ENCODE measurements at places on chromosomes 12 and 14.

- no peak for DNase-seq
These were observed 317.0 kb upstream of the TMPO start for GRCh38 chr12:98198261-98198982.

- DNase-seq: no peak
These were observed 132.3 kb upstream of the PWP1 start for GRCh38 chr12:107553211-107553765.

DNA sequence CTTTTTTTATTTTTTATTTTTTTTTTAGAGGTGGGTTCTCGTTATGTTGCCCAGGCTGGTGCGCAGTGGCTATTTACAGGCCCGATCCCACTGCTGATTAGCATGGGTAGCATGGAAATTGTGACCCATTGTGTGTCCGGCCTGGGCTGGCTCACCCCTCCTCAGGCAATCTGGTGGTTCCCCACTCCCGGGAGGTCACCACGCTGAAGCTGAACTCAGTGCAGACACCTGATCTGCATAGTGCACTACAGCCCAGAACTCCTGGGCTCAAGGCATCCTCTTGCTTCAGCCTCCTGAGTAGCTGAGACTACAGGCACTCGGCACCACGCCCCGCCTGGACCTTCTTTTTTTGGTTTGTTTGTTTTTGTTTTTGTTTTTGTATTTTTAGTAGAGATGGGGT, 5.5 kb upstream of the CD4 start:
- no peak for DNase-seq

DNA sequence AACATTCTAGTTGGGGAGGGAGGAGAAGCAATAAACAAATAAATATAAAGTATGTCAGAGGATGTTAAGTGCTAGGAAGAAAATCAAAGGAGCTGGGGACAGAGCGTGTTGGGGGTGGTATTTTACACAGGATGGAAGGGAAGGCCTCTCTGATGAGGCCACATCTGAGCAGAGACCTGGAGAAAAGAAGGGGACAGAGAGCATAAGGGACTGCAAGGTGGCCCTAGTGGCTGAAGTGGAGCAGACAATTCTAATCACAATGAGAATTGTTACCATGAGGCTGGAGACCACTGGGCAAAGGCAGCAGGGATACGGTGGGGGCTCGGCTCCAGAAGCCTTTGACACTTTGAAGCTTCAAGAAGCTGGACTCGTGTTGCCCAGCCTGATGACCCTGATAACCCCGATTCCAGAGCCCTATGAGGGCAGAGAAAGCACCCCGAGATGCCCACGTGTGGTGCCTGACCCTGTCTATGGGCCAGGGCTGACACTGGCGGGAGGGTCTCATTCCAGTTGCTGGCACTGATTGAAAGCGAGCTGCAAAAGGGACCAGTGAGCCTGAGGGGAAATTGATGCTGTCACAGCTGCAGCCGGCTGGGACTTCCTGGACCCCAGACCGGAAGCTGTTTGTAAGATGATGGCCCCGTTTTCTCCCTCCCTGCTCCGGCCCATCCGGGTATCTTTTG, 169.1 kb downstream of the RBM19 start:
- no peak for DNase-seq

DNA sequence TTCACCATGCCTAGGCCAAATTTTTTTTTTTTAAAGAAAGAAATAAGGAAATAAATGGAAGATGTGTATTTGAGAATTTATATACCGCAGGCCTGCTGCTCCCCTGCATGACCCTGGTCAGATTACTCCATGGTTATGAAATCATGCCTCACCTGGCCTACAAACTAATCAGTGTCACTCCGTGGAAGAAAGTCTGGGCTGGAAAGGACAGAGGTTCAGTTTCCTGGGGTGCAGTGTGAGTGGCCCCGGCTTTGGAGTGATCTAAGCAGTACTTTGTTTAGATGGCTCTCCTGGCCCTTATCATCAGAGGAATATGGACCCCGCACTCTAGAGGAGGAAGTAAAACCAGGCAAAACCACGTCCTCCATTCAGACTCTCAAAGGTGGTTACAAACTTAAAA, 9.6 kb downstream of the APOBEC1 start:
- no peak for DNase-seq

DNA sequence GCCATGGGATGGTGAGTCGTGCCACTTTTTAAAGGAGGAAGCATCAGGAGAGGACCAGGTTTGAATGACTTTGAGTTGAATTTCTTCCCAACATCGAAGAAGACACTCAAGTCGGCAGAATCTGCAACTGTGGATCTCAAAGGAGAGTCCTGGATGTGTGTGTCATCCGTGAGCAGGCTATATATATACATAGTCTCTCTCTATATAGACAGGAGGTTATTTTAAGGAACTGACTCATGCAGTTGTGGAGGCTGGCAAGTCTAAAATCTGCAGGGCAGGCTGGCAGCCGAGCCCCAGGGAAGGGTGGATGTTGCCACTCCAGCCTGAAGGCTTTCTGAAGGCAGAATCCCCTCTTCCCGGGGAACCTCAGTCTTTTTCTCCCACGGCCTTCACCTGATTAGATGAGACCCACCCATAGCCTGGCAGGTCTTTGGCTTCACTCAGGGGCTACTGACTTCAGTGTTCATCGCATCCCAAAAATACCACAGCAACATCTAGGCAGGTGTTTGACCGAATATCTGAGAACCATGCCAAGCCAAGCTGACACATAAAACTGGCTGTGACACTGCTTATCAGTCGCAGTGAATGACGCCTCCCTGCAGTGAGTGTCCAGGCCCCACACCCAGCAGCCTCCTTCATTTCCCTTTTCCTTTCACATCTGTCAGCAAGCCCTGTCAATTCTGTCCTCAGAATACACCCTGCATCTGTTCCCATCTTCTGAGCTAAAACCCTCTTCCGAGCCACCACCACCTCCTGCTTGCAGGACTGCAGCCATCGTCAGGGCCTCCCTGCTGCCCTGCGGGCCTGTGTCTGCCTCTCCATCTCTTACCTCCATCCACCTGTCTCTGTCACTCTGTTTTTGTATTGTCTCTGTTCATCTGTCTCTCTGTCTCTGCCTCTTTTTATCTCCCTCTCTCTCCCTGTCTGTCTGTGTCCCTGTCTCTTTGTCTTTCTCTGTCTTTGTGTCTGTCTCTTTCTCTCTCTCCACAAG, 54.0 kb downstream of the ZNF664 start:
- DNase-seq: no peak

DNA sequence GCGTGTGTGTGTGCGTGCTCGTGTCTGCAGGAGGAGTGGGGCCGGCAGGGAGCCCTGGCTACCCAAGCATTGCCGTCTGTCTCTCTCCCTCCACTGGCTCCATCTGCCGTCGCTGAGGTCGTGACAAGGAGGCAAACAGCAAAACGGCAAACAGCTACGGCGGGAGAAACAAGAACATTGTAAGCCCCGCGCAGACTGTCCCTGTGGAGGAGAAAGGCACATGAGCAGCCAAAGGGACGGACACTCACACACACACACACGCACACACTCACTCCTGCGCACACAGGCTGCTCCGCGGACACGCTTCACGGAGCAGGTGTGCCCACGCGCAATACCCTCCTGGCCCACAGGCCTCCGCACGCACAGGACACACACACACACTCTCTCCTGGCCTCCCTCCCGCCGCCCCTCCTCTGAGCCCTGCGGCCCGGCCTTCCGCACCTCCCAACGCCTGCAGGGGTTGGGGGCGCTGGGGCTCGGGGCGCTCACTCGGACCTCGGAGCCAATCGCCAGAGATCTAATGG, 905 bp downstream of the CISTR start:
- DNase-seq: no peak

GRCh38 chr14:100711493-100711892, 15.2 kb upstream of the DLK1 start:
- DNase-seq: no peak

- DNase-seq: no peak
These were observed 34.9 kb downstream of the ETV6 start for GRCh38 chr12:11684393-11684792.

GRCh38 chr12:105935106-105935505, 203.6 kb downstream of the NUAK1 start:
- no peak for DNase-seq

- no peak for DNase-seq
These were observed 80.7 kb downstream of the PRMT8 start for GRCh38 chr12:3571724-3572123.

- no peak for DNase-seq
These were observed 123.3 kb downstream of the KCNA5 start for GRCh38 chr12:5166976-5167375.

GRCh38 chr12:107593713-107594381, 91.8 kb upstream of the PWP1 start:
- no peak for DNase-seq

- DNase-seq: no peak
These were observed 158.9 kb upstream of the PLEKHA5 start for GRCh38 chr12:18970603-18971002.

GRCh38 chr12:49051373-49051764, 9.2 kb downstream of the KMT2D start:
- DNase-seq: no peak

GRCh38 chr12:102171951-102172350, 25.7 kb downstream of the PMCH start:
- DNase-seq: no peak

- DNase-seq: no peak
These were observed 444.4 kb downstream of the NRXN3 start for GRCh38 chr14:78614593-78614992.

DNA sequence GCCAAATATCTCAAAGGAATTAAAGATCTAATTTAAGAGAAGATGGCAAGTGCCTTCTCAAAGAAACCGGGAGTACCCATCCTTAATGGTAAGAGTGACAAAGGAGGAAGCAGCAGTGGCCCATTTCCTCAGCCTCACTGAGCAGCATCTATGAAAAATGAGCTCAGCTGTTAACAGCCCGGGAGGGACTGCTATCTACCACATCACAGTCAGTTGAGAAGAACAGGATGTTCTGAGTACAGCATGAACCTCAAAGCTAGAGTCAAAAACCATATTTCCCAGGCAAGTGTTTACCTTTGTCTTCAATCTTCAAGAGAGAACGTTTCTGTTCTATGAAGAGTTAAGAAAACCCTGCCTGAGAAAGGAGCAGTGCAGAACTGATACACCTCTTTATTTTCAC, 115.0 kb downstream of the BTG1 start:
- no peak for DNase-seq

GRCh38 chr12:42957561-42958290, 368.2 kb upstream of the PRICKLE1 start:
- no peak for DNase-seq

GRCh38 chr12:96070670-96071279, 35.4 kb upstream of the LTA4H start:
- no peak for DNase-seq

DNA sequence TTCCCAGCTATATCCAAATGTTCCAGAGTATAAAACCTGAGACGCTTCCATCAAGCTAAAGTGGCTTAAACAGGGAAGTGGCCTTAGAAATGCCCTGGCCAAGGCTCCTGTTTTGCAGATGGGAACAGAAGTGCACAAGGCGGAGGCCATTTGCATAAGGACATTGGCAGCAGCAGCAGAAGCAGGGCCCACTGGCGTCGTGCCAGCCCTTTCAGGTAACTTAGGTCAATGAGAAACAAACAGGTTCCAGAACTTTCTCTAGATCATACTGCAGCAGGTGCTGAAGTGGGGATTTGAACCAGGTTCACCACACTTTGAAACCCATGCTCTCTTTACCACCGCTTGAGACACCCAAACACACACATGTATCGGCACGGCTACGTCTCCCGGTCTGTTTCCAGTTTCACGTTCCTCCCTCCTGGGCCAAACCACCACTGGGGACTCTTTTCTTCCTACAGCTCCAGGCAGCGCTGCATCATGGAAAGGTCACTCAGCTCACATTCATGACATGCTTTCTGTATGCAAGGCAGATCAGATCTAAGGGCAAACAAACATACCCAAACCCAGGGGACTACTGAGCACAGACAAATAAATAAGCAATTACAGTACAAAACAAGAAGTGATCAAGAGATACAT, 46.0 kb upstream of the PLEKHG6 start:
- no peak for DNase-seq

GRCh38 chr14:105015905-105016304, 5.0 kb downstream of the CDCA4 start:
- no peak for DNase-seq

DNA sequence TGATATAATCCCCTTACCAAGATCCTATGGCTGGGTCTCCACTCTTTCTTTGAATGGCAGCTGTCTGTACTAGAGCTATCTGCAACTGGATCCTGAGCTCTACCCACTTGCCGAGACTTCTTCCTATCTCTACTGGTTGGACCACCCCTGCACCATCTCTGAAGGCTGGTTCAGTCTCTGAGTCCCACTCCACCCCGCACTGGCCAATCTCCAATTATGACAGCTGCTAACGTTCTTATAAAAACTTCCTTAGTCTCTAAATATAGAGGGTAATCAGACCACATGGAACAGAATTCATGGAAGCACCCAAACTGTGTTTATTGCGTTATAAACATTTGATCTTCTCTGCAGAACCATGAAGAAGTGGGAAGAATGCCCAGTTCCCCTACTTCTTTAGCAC, 186.6 kb upstream of the EEA1 start:
- no peak for DNase-seq

GRCh38 chr12:62631471-62632410, 165.1 kb downstream of the MON2 start:
- no peak for DNase-seq

DNA sequence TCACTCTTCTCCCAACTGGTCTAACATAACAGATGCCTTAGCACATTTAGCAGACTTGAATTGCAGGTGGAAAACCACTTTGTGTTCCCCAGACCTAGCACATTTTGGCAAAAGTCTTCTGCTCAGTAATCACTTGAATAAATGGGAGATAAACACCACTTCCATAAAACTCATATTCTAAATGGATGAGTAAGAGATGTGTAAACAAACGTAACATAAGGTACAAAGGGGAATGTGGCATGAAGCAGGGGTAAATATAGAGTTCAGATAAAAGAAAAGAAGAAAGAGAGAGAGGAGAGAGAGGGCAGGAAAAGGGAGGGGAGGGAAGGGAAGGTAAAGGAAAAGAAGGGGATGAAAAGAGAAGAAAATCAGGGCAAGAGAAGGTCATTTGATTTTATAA, 17.0 kb upstream of the KERA start:
- no peak for DNase-seq

DNA sequence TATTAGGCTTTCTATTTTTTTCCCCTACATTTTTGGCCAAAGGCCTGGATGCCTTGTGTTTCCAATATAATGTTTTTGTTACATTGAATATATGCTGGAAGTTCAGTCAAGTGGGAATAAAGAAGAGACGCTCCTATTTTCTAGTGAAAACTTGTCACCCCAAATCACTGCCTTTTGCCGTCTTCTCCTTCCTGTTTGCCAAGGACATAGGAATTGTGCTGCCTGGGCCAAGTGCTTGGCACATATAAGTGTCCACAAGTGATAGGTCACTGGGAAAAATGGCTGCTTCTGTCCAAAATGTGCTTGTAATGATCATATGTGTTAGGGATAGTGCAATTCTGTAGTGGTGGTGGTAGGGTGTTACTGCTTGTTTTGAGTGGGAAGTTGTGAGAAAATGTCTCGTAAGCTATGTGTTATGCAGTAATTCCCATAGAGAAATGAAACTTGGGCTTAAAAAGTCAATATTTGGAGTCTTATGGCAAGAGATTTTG, 11.6 kb upstream of the KCNJ8 start:
- DNase-seq: no peak

DNA sequence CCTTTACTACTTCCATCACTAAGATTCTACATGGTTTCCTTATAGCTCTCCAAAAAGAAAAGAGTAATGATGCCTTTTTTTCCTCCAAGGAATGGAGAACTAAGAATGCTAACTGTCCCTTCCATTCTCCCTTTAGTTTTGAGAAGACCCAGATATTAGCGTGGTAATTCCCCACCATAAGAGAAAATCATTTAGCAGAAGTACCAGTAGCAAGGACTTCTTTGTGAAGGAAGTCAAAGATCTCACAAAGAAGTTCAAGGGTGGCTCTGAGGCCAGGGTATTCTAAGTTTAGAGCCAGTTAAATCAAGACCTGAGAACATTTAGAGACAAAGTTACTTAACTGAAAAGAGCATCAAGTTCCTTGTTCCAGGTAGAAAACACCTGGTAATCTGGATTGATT, 7.3 kb downstream of the USP15 start:
- DNase-seq: no peak
